Activated naive CD4-positive, alpha-beta T cell (primary cell): ENCODE measurements at places on chromosomes 6 and 20.

- no peak for DNase-seq
These were observed 72.2 kb downstream of the SASH1 start for GRCh38 chr6:148414836-148415235.

GRCh38 chr6:157200611-157201010 is 122.7 kb downstream of the TMEM242 start:
- no peak for DNase-seq

DNA sequence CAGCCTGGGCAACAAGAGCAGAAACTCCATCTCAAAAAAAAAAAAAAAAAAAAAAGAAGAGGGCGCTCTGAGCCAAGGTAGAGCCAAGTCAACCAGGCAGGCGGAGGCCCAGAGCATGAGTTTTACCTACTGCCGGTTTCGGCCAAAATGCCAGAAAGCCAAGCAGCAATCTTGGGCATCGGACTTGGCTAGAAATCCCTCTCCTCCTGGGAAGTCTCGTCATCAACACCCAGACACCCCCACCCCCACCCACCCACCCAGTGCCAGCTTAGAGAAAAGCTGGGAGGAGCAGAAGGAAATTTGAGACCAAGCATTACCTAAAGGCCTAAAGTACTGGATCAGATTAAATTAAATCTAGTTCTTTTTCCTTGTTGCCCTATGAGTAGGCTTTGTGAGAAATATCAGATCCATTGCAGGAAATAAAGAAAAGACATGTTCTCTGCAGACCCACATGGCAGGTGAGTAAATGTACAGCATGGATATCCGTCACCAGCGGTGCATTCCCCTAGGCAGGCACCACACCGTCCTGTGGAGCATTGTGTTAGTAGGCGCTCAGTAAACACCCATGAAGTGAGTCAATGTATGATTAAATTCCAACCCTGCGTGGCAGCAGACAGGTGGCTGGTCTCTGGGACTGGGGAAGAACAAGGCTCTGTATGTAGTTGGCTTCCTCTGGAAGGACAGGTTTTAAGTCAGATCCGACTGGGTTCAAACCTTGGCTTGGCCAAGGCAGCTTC is 21.0 kb downstream of the RIPOR3 start:
- no peak for DNase-seq

DNA sequence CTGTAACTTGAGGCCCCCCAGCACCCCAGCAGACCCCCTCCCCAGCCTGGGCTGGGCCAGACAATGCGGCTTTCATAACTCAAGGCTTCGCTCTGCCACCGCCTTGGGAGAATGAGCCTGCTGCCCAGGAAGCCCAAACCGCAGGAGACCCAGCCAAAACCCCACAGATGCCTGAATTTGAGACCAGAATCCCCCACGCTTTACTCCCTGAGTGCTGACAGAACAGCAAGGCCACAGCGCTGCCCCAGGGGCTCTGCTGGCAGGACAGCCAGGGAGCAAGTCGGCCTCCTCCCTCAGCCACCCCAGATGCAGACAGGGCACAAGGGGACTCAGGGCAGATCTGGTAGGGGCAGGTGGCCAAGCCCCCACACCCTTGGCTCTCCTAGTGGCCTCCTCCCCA is 2.2 kb downstream of the MDFI start:
- DNase-seq, result no peak

GRCh38 chr20:31414381-31414780 is 8.4 kb upstream of the DEFB121 start:
- no peak for DNase-seq

DNA sequence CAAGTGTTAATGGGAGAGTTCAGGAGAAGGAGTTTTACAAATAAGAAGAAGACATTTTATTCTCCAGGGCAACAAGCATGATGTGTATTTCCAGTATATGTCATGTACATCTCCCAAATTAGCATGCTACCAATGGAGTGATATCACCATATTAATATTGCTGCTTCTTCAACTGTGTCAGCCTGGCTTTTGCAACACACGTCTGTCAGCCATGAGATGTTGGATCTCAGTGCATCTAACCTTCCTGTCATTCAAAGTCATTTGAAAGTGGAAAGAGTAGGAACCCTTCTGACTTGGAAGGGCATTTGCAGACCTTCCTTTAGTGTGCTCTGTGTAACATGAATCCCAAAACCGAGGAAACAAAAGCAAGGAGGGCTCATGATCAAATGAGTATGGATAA is 284.1 kb downstream of the ZNF217 start:
- no peak for DNase-seq

GRCh38 chr20:9246731-9247130 is 177.8 kb downstream of the PLCB4 start:
- no peak for DNase-seq

DNA sequence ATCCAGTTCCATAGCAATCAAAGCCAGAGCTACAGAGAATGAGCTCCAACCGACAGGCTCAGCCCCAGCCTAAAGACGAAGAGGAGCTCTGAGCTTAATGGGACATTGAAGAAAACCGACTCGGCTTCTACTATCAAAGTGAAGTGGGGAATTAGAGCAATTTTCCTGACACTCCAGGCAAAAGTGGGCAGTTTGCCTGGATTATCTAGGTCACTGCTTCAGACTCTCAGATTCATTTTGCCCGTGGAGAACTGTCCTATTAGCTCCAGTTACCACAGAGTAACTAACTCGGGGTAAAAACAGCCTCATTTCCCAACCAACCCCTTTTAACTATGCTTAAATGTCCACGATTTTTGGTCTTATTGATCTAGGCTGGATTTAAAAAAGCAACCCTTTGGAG is 592.1 kb upstream of the NRSN1 start:
- no peak for DNase-seq

GRCh38 chr6:165722022-165722421 is 59.0 kb upstream of the PDE10A start:
- DNase-seq, result no peak

- no peak for DNase-seq
These were observed 145.5 kb upstream of the RNF24 start for GRCh38 chr20:4160761-4161305.

- no peak for DNase-seq
These were observed 211.9 kb downstream of the FOXC1 start for GRCh38 chr6:1821513-1822183.

- no peak for DNase-seq
These were observed 7.3 kb upstream of the GJB7 start for GRCh38 chr6:87336367-87336766.

DNA sequence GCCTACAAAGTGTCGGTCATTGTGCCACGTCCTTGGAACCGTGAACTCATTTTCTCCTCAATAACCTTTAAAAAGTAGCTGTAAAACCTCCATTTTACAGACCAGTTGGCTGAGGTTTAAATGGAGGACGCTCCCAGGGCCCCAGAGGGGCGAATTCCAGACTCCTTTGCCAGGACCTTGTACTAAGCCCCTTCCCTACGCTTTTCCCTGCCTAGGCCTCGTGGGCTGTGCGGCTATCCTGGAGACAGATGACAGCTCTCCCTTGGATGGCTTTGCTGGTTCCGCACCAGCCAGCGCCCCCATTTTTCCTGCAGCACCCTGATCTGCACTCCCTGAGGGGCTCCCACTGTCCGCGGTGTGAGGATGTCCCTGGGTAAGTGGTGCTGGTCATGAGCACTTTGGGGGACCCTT is 12.1 kb upstream of the SNHG17 start:
- no peak for DNase-seq

DNA sequence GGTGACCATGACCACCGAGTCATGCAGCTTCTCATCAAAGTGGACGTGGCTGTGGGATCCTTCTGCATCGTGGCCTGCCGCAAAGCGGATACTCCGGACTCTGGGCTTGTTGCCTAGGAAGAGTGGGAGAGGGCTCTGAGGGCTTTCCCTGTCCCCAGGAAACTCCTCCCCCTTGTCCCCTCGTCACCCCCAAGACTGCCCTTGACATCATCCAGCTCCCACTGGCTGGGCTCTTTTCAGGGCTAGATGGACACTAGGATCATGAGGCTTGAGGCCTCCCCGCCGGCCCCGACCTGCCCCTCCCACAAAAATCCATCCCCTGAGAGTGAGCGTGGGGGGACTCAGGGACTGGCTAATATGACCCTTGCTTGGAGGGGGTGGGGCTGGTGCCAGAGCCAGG is 9.0 kb downstream of the ADISSP start:
- no peak for DNase-seq

DNA sequence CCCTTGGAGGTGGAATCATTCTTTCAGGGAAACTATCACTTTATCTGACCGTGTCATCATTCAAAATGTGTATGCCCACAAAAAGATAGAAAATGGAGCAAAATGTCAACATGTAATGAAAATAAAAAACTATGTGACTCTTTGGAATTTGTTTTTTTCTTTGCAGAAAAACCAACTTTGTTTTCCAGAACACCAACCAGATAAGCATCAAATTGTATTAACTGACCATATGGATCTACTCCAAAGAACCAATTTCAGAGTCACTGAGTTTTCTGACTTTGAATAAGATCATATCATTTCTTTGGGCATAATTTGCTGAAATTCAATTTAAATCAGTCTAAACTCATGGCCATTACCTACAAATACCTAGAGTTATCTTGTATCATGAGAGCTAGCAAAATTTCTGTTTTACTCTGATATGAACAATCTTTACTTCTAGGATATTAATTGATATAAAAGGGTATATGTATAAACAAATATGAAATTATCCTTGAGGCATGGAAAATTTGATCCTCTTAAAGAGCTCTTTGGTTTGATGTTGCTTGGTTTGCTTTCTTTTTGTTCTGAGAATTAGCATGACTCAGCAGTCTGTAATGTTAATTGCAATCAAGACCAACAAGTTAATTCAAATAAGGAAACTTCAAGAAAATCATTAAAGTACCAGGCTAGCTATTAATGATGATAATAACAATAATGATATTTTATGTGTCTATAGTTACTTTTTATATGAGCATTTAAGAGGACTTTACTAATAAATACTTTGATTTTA is 444.4 kb upstream of the MARCKS start:
- no peak for DNase-seq

GRCh38 chr6:45422503-45423110 is 44.9 kb upstream of the SUPT3H start:
- DNase-seq, result no peak

GRCh38 chr6:52929321-52930164 is 20.0 kb upstream of the GSTA3 start:
- DNase-seq, result no peak

GRCh38 chr20:50734730-50735679 is 3.6 kb downstream of the PARD6B start:
- no peak for DNase-seq

DNA sequence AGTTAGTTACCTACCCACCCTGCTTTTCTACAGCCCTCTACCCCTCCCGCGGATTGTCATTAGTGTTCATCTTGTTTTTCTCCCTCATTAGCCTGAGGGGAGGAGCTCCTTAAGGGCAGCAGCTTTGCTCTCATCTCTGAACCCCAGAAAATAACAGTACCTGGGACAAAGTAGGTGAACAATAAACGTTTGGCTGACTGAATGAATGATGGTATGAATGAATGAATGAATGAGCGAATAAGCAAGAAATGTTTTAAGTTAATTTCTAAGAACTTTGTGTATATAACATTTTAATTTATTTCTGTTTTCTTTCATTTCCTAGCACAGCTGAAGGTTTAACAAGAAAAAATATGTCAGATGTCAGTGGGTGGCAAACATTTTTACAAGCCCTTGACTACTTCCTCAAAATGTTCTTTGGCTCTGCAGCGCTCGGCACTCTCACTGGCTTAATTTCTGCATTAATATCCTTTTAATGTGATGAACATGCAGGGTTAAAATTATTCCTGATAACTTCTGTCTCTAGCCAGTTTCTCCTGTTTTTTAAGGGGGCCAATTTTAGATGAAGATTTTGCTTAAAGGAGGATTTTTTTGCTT is 50.1 kb downstream of the SLC9A8 start:
- no peak for DNase-seq

DNA sequence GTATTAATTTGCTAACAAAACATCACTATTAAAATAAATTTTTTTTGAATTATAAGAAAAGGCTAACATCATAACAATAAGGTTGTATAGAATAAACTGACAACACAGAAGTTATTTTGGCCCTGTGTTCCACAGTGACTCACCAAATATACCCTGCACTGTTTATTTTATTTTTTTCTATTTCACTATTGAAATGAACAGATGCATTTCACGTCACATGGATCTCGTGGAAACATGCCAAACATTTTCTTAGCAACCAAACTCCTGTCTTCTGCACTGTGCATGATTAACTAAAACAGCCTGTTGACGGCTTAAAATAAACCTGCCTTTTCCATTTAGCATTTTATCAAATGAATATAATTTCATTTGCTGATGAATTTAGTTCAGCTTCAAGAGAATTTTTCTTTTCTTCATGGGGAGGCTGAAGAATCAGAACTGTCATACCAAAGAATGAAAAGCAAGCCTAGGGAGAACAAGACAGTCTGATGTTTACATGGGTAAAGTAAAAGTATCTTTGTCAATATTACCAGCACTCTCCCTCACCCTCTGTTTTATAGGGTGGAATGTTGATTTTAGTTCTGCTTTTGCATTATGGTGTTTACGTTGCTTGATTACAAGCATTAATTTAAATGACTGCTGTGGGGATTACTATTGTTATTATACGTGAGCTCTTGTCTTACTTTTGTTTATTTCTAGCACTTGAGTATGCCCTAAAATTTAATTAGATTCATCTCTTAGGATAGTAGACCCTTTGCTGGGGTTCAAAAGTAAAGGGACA is 115.3 kb downstream of the LCA5 start:
- no peak for DNase-seq

GRCh38 chr20:61977419-61977786 is 88.3 kb downstream of the TAF4 start:
- no peak for DNase-seq

DNA sequence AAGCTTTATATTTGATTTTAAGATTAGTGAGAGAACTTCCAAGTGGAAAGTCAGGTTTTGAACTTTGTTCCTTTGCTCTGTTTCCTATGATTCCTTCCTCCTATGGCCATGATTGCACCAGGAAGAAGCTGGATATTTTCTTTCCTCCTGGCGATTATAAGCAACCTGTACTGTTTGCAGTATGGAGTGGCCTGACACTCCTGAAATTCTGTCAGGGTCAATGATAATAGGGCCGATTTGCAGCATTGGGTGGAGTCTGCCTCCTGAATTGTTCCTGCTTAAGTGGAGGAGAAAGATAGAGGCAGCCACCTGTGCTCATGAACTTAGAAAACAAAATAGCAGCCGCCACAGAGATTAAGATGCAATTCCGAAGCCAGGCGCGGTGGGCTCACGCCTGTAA is 9.8 kb upstream of the FAM217A start:
- no peak for DNase-seq

GRCh38 chr6:110484321-110484720 is 7.9 kb upstream of the SLC22A16 start:
- DNase-seq, result no peak

GRCh38 chr20:3072530-3073250 is 1.3 kb downstream of the OXT start:
- DNase-seq, result no peak

DNA sequence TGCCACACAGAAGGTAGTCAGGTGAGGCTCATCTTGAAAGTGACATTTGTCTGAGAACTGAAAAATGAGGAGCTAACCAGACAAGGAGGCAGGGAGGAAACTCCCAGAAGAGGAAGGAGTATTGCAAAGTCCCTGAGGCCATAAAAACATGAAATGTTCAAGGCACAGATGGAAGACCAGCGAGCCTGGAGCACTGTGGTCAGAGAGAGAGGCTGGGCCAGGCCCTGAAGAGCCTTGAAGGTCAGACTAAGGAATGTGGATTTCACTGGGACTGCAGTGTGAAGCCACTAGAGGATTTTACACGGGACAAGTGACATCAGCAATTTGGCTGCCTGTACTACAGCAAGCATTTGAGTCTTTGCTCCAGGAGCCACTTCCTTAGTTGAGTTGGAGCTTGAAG is 21.1 kb upstream of the TMEM181 start:
- no peak for DNase-seq
